Vein endothelial cell (primary cell): ENCODE measurements at places on chromosomes 6 and 20. TPM values are rescaled to one million over a fixed set of nuclear protein-coding genes. Genes with fewer than 3 reads are reported as not detected.

Gene GPRC6A
- total RNA-seq = not detected in 2 replicates

Gene CST2
- not detected in 2 replicates for total RNA-seq

Gene MOG
- total RNA-seq = not detected in 2 replicates

Gene LCA5
- 2.9 and 5.5 TPM in 2 replicates for total RNA-seq

Gene ARMC2
- 0.96 and 2.9 TPM in 2 replicates for total RNA-seq

Gene EYA4
- total RNA-seq = 0.38 and 0.98 TPM in 2 replicates

Gene FITM2
- 7.5 and 7.8 TPM in 2 replicates for total RNA-seq

Gene DDRGK1
- 26.8 and 28.7 TPM in 2 replicates for total RNA-seq

Gene THBD
- 55.2 and 68.9 TPM in 2 replicates for total RNA-seq

Gene HRH3
- not detected in 2 replicates for total RNA-seq

Gene BTBD9
- 9.8 and 17.7 TPM in 2 replicates for total RNA-seq

Gene CST8
- total RNA-seq = not detected in 2 replicates

Gene RNF39
- not detected in 2 replicates for total RNA-seq

Gene PPP1R16B
- 169 and 210 TPM in 2 replicates for total RNA-seq

Gene AURKA
- 18.6 and 43.6 TPM in 2 replicates for total RNA-seq

Gene GSTA3
- total RNA-seq = not detected in 2 replicates

Gene SLC12A5
- 0.86 and 1.6 TPM in 2 replicates for total RNA-seq

Gene MAPK13
- total RNA-seq = 3.3 and 4.9 TPM in 2 replicates

Gene FERMT1
- total RNA-seq = 0.65 and 1.6 TPM in 2 replicates

Gene TPBG
- 8.2 and 16.3 TPM in 2 replicates for total RNA-seq

Gene RNF182
- 4.3 and 8.2 TPM in 2 replicates for total RNA-seq

Gene ZSCAN31
- total RNA-seq = 6.9 and 11.6 TPM in 2 replicates

Gene GGTLC1
- not detected in 2 replicates for total RNA-seq

Gene DDO
- total RNA-seq = 0.33 TPM in 1 of 2 replicates, not detected in the other

Gene OTOR
- total RNA-seq = not detected in 2 replicates

Gene ARG1
- total RNA-seq = not detected in 2 replicates

Gene RGS17
- 1.3 and 3.4 TPM in 2 replicates for total RNA-seq

Gene MUC22
- total RNA-seq = not detected in 2 replicates

Gene SLC32A1
- total RNA-seq = not detected in 2 replicates

Gene EDN3
- not detected in 2 replicates for total RNA-seq

Gene CYP39A1
- total RNA-seq = 0.33 and 0.38 TPM in 2 replicates

Gene NKX2-2
- not detected in 2 replicates for total RNA-seq

Gene C4B
- 0.33 and 0.76 TPM in 2 replicates for total RNA-seq

Gene SDC4
- 36.8 and 59.1 TPM in 2 replicates for total RNA-seq

Gene VGLL2
- not detected in 2 replicates for total RNA-seq
